ENCODE measurements at places on chromosomes 16 and 17.

DNA sequence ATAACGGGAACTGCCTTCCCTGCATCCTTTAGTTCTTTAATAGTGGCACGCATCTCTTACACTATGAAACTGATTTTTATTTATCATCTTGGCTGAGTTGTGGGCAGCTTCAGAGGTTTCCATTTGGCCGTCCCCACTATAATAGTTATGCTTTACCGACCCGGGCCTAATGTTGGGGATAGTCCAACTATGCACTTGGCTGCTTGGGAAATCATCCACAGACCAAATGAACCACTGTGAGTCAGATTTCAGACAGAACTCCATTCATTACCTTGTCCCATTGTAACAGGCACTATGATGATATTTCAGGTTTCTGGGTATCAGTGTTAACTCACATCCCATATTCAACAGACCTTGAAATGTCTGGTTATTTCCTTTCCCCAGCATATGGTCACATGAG is 6.1 kb upstream of the SLFN5 start:
- no peak for DNase-seq

- no peak for DNase-seq
Measured at GRCh38 chr17:74119049-74119580, 84.4 kb upstream of the RPL38 start.

GRCh38 chr17:60630352-60630751 is 30.4 kb downstream of the PPM1D start:
- no peak for DNase-seq

GRCh38 chr17:2089021-2089422 is 34.1 kb downstream of the HIC1 start:
- DNase-seq, result no peak

GRCh38 chr16:9476744-9477143 is 385.3 kb downstream of the HAPSTR1 start:
- DNase-seq, result no peak

- no peak for DNase-seq
Measured at GRCh38 chr17:73623247-73623646, 21.0 kb downstream of the SDK2 start.

GRCh38 chr17:71067669-71068407 is 898.5 kb downstream of the KCNJ2 start:
- no peak for DNase-seq

GRCh38 chr16:68900009-68900408 is 56.7 kb downstream of the TANGO6 start:
- DNase-seq, result no peak

- DNase-seq, result no peak
Measured at GRCh38 chr17:58184308-58184985, 8.1 kb upstream of the EPX start.

DNA sequence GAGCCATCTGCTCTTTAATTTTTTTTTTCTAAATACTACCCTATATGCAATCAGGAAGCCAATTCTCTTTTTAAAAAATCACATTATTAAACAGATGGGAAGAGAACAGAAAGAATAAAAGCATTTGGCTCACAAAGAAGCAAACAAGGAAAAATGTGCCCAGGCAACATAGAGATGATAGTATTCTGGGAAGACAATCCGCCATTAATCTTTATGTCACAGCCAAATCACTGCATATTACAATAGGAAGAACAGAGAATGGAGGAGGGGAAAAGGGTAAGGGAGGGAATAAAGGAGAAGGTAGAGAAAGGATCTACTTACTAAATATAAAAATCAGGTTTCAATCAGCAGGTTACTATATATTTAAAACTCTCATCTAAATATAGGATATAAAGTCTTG is 34.3 kb downstream of the STAT5B start:
- no peak for DNase-seq

DNA sequence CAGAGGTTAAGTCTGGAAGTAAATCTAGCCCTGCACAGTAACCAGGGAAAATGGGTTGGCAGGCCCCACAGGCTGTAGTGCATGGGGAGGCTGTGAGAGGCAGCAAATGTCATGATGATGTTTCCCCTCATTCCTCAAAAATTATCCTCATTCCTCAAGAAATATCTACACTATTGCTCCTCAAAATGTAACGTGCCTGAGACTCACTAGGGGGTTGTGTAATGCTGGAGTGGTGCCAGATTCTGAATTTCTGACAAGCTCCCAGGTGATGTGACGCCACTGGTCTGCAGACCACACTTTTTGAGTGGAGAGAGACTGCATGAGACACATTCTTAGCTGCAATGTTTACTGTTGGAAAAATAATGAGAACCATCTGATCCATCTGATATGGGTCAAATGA is 1.2 kb upstream of the MPP3 start:
- DNase-seq, result no peak

GRCh38 chr17:40796846-40797245 is 2.9 kb downstream of the KRT28 start:
- DNase-seq, result no peak

GRCh38 chr17:6108382-6108781 is 38.2 kb downstream of the WSCD1 start:
- no peak for DNase-seq

DNA sequence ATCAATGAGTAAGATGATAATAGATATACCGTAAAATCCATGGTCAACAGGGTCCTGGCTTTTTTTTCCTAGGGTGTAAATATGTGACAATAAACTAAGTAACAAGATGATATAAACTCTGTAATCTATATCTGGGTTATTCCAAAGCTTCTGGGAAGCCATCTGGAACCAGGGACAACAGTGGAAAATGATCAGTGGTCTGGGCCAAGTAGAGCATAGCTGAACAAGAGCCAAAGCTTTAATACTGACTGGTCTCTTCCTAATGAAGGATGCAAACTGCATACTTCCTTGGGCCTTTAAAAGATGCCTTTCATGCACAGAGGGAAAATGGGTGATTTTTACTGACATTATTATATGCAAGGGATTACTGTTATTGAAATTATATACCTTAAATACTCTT is 8.9 kb downstream of the CA10 start:
- DNase-seq, result no peak

DNA sequence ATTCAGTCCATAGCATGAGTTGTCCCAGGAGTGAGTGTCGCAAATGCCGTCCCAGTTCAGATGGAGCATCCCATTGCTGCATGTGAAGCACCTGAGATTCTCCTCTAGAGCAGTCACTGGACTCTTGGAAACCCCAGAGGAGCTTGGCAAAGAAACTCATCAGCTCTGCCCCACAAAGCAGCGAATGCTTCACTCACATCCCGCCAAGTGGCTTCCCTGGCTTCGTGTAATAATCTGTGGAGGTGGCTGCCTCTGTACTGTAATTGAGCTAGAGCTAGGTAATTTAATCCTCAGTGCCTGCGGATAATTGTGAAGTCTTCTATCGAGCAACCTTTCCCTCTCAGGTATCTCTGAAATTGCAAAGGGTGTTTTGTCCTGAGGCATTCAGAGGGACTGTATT is 107.1 kb downstream of the SNX29 start:
- DNase-seq, result no peak

GRCh38 chr17:31788956-31789355 is 70.1 kb downstream of the COPRS start:
- DNase-seq, result no peak

- DNase-seq, result no peak
Measured at GRCh38 chr17:44933824-44934744, 13.5 kb downstream of the KIF18B start.
